ENCODE measurements at places on chromosomes 3 and 15. TPM values are rescaled to one million over a fixed set of nuclear protein-coding genes. Genes with fewer than 3 reads are reported as not detected.

CFAP161 gene
- total RNA-seq, result not detected

CSPG4 gene
- 73.2 TPM for total RNA-seq

ATRIP gene
- 9.0 TPM for total RNA-seq

GABRR3 gene
- total RNA-seq, result not detected

PIGBOS1 gene
- 9.5 TPM for total RNA-seq

BUB1B gene
- 20.3 TPM for total RNA-seq

P4HTM gene
- total RNA-seq, result 15.2 TPM

SNX33 gene
- 17.5 TPM for total RNA-seq

C3orf49 gene
- not detected for total RNA-seq

LRCH3 gene
- total RNA-seq, result 18.5 TPM

PCSK6 gene
- total RNA-seq, result 7.8 TPM

PLSCR2 gene
- not detected for total RNA-seq

XCR1 gene
- total RNA-seq, result not detected

GATA2 gene
- total RNA-seq, result not detected

BLM gene
- total RNA-seq, result 8.9 TPM

LACTB gene
- 12.5 TPM for total RNA-seq

MCTP2 gene
- 11.6 TPM for total RNA-seq

MEGF11 gene
- not detected for total RNA-seq

GREM1 gene
- total RNA-seq, result 0.92 TPM

KY gene
- total RNA-seq, result not detected

AGBL1 gene
- not detected for total RNA-seq

PRR20G gene
- total RNA-seq, result not detected

SPINT1 gene
- total RNA-seq, result 346 TPM

GRK7 gene
- total RNA-seq, result 0.07 TPM

PEAK1 gene
- 6.2 TPM for total RNA-seq

Data from airway epithelial cell (primary cell).